AG10803 (cell line): ENCODE measurements at places on chromosomes 5 and 9.
A peak's percentile ranks its signal among the peaks of the same experiment; 100 is the strongest.

DNA sequence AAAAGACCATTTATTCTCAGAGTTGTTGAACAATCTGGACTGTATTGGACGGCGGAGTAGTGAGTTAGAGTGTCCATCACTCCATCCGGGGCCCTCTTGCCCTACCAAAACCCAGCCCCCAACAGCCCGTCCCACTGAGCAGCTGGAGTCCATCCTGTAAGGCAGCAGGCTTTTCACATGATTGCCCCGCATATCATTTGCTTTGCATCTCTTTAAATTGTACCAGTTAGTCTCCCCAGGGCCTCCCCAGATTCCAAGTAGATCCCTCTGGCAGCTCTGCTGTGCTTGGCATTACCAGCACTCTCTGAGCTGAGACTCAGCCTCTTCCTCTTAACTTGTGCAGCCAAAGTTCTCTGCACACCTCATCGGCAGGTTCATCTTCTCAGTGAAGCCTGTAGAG lies 48.6 kb upstream of the ADCY2 start:
- no peak for DNase-seq

DNA sequence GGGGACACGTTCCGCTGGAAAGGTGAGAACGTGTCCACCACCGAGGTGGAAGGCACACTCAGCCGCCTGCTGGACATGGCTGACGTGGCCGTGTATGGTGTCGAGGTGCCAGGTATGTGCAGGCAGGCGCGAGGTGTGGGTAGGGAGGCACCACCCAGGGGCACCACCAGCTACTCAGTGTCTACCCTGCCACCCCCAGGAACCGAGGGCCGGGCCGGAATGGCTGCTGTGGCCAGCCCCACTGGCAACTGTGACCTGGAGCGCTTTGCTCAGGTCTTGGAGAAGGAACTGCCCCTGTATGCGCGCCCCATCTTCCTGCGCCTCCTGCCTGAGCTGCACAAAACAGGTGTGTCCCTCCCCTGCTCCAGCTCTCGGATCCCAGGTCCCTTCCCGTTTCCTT lies 15.1 kb downstream of the SLC27A4 start:
- DNase-seq, result no peak

- peak; percentile 27 for DNase-seq
These were observed 116.5 kb upstream of the FBXL7 start for GRCh38 chr5:15383469-15383868.

- no peak for DNase-seq
These were observed 386.6 kb upstream of the RPS23 start for GRCh38 chr5:82664732-82665131.

- DNase-seq, result no peak
These were observed 8.0 kb upstream of the PDZD2 start for GRCh38 chr5:31630931-31631330.

DNA sequence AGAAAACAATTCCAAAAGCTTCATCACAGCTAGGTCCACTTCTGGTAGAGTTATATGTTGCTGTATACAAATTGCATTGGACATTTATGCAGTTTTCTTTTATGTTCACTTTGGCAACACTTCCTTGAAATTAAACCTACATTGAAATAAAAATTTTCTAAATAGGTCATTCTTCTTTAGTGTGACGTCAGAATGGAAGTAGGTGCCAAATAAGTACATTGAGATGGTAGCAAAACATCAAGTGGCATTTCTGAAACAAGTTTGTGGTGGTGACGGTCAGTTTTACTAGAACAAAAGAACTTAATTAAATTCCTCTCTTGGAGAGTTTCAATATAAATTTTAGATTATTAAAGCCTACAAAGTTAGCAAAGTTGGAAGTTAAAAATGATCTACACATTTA lies 895.1 kb downstream of the CDH9 start:
- DNase-seq, result no peak

DNA sequence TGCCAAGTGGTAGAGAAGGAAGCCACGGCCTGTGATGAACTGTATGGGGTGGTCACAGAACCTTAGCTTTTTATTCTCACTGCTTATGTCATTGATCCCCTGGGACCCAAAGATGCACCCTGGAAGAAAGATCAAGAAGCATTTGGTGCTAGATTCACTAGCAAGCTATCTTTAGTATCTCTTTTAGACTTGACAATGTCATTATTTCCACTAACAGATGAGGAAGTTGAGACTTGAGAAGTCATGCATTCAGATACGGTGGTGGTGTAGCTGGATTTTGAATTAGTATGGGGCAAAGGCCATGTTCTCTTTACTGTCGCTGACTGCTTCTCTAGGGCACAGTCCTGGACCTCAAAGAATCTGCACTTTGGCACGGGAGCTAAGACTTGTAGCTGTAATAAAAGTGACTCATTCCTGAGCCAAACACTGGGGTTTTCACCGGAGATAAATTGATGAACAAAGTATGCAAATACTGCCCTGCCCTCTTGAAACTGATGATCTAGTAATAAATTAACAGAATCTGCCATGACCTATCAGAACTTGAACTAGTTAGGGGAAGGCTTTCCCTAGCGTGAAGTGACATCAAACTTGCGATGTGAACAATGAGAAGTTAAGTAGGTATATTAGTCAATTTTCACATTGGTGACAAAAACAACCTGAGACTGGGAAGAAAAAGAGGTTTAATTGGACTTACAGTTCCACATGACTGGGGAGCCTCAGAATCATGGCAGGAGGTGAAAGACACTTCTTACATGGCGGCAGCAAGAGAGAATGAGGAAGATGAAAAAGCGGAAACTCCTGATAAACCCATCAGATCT lies 5.4 kb downstream of the GDA start:
- DNase-seq, result no peak

DNA sequence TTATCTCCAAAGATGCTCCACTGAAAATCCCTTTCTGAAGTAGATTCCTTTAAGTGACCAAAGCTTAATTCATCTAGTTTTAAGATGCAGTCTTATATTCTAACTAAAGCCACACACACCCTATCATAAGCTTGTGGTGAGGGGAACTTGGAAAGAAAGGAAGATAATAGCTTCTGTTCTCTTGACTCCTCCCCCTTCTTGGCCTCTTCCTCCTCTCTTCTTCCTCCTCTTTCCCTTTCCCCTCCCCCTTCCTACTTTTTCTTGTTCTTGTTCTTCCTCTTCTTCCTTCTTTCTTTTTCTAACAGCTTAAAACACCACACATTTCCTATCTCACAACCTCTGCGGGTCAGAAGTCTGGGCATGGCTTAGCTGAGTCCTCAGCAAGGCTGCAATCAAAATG lies 23.5 kb downstream of the IL7R start:
- no peak for DNase-seq

- DNase-seq, result no peak
These were observed 10.0 kb downstream of the PRR7 start for GRCh38 chr5:177456591-177456964.

DNA sequence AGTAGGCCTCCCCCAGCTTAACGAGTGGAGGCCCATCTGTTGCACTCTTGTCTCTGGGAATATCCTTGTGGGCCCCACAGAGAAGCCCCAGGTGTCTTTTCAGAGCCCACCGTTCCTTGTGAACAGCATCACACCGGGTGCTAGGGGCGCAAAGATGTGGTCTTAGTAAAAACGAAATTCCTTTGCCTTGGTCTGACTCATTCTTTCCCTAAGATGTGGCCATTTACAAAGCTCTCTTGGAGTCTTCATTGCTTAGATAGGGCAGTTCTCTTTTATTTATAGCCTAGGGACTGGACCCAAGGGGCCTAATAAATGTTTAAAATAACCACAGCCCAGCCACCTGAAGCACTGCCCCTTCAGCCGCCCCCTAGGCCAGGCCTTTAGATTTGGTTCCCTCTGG lies 52.8 kb upstream of the RPL26L1 start:
- peak; percentile 48 for DNase-seq

GRCh38 chr5:37810311-37810710 lies 29.5 kb downstream of the GDNF start:
- peak; percentile 84 for DNase-seq

DNA sequence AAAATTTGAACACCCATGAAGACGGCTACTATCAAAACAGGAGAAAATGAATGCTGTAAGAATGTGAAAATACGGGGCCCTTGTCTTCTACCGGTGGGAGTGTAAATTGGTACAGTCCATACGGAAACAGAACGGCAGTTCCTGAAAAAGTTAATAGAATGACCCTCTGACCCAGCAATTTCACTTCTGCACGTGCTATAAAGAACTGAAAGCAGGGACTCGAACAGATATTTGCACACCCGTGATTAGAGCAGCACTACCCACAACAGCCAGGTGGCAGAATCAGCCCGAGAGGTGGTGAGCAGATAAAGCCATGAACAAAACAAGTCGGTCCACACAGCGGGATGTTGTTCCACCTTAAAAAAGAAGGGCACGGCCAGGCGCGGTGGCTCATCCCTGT lies 22.6 kb upstream of the SLC12A7 start:
- DNase-seq, result no peak

- no peak for DNase-seq
These were observed 225.0 kb downstream of the KCTD16 start for GRCh38 chr5:144395704-144396103.

GRCh38 chr5:151018846-151019245 lies 1.5 kb upstream of the GPX3 start:
- DNase-seq, result no peak

DNA sequence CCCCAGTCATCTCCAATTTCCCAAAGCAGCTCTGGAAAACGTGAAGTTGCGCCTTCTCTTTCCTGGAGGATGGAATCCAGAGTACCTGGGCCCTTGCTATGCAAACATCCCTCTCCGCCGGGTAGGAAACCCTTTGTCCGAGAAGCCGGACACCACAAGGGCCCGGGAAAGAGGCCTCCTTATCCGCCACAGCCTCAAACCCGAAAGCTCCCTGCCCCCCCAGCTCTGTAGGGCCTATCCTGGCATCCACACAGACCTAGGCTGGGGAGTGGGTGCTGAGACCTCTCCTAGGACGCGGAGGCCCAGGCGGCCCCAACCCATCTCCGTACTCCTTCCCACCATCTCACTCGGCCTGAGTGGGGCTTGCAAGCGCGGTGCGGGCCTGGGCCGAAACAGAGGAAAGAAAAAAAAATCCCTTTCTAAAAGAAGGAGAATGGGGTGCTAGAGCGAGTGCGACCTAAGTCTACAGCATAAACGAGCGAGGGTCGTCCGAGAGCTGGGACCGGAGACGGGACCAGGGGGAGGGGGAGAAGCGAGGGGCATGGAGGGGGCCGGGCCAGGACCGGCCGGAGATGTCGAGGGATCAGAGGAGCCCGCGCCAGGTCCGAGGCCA lies 624 bp downstream of the FBXW11 start:
- DNase-seq, result peak; percentile 25

GRCh38 chr5:159319363-159319762 lies 10.9 kb downstream of the IL12B start:
- DNase-seq, result no peak
